ENCODE measurements at places on chromosomes 7 and 10.
A peak's percentile ranks its signal among the peaks of the same experiment; 100 is the strongest.

DNA sequence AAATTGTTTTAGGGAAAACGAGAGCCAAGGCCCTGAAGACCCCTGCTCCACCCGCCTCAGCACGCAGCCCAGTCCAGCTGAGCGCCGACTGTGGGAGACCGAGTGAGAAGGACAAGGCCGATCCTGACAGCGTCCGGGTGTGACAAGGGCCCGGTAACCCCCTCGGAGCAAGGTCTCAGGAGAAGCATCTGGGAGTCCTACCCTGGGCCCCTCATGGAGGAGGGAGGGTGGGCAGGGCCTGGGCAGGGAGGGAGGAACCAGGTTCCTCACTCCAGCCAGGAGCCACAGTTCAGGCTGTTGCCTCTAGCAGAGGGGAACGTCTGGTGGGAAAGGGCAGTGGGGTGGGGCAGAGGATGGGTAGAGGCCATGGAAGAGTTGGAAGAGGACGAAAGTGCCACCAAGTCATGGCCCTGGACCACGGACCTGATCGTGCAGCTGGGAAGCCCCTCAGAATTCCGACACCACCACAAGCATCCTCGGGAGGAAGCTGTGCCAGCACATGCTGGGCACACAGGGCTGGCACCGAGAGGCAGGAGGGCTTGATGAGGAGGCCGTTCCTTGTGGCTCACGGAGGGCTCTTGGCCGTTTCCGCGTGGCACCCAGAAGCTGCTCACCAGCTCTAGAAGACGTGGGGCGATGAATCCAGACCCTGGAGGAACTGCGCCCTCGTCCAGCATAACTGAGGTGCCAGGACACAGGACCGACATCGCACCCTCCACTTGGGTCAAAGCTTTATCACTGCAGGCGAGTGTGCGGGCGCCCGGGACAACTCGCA is 2.2 kb upstream of the KNDC1 start:
- no peak for DNase-seq

GRCh38 chr7:23205909-23206767 is 24.3 kb downstream of the NUP42 start:
- peak; percentile 25 for DNase-seq

DNA sequence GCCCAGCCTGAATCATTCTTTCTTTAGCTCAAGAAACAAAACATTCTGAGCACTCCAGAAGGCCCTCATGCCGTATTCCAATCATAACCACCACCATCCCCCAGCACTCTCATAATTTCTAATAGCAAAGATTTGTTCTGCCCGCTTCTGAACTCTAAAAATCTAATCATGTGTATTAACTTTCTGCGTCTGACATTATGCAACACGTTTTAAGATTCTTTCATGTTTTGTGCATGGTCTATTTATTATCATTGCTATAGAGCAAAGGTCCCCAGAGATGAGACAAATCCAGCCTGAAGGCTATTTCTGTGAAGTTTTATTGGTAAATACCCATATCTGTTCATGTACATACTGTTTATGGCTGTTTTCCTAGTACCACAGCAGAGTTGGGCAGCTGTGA is 8.8 kb downstream of the GDI2 start:
- no peak for DNase-seq

DNA sequence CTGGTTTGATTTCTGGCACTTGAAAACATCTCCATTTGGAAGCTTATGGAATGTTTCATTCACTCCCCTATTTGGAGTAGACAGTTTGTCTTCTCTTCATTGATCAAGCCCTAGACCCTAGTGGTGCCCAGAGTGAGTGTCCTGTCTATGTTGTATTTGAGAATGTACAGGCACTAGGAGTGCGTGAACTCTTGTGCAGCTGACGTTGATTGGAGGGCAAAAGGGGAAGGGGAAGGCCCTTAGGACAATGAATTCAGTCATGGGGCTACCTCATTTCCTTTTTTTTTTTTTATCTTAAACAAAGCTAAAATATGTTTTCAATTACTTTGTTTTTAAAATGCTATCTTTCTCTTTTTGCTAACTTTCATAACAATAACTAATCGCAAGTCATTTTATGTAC is 66.5 kb downstream of the ADD3 start:
- peak; percentile 73 for DNase-seq

DNA sequence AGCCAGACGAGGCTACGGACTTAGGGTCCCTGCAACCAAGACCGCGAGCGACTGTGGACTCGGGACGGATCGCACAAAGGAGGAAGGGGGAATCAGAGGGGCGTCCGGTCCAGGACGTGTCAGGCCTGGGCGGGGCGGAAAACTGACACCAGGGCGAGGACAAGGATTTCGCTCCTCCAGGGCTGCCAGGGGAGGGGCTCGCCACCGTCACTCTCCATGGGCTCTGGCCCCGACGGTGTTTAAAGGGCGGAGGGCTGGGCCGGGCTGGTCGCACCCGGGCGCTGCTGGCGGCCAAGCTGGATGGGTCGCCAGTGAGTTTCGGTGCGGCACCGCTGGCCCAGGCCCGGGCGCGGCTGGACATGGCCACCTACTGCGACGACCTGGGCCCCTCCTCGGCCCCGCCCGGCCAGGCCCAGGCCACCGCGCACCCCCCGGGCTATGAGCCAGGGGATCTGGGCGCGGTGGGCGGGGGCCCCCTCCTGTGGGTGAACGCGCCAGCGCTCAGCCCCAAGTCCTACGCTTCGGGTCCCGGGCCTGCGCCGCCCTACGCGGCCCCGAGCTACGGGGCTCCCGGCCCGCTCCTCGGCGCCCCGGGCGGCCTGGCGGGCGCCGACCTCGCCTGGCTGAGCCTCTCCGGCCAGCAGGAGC is at the start of gene FOXI2:
TSS of gene FOXI2 (plus strand) at position 271 of the 648 bp plus-strand sequence. CDS start at position 360, 89 bp downstream.
- DNase-seq = no peak

GRCh38 chr10:85545874-85546273 is 820.7 kb downstream of the GRID1 start:
- DNase-seq = no peak

DNA sequence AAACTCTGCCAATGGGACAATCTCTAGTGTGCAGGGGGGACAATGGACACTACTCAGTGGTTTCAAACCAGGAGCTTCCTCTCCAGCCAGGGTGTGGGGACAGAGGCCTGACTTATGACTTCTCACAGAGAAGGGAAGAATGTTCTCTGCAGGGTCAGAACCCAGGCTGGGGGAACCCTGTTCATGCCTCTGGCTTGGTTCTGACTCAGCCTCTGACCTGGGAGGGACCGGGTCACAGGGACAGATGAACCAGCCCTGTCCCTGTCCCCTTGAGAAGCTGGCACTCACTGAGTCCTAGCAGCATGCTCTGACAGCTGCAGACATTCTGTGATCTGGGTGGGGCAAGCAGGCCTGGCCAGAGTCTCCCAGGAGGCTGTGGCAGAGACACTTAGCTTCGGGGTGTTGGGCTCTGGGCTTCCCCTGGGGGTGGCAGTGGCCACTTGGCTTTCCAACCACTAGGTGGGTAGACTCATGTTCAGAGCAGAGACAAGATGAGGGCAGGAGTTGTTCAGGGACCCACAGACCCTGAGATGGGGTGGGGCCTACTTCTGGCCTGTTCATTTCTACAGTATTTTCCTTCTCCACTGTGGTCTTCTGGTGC is 13.6 kb downstream of the TSPAN15 start:
- no peak for DNase-seq

GRCh38 chr7:146235195-146235594 is 118.6 kb downstream of the CNTNAP2 start:
- no peak for DNase-seq

DNA sequence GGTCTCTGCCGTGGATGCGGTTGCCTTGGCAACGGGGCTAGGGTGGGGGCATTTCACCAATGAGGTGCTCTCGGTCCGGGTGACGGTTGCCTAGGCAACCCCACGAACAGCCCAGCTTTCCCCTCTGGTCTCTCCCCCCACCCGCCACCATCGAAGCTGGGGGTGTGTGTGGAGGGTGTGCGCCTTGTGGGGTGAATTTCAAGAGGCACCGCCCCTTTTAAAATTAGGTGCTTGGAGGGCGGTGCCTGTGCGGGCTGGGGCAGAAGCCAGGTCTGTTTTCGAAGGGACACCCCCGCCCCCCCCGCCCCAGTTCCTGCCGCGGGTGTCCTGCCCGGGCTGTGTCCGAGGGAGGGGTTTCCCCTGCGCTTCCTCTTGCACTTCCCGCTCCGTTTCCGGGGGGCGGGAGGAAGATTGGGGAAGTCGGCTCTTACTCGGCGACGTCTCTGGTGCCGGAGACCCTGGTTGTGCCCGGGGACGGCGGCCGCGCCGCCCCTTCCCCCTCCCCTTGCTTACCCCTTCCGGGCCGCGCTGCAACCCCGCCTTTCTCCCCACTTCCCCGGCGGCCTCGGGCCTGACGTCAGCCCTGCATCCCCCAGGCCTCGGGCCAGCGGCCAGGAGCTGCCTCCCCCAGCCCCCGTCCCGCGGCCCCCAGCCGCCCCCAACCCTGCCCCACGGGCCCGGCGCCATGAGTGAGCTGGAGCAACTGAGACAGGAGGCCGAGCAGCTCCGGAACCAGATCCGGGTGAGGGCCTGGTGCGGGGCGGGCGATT is 2.2 kb downstream of the GNB2 start:
- peak; percentile 48 for DNase-seq

Data from skin of body (tissue), 3 donors.